ENCODE measurements at places on chromosomes 12 and 14.

- DNase-seq: no peak
Measured at GRCh38 chr14:90785471-90785870, 30.8 kb downstream of the TTC7B start.

DNA sequence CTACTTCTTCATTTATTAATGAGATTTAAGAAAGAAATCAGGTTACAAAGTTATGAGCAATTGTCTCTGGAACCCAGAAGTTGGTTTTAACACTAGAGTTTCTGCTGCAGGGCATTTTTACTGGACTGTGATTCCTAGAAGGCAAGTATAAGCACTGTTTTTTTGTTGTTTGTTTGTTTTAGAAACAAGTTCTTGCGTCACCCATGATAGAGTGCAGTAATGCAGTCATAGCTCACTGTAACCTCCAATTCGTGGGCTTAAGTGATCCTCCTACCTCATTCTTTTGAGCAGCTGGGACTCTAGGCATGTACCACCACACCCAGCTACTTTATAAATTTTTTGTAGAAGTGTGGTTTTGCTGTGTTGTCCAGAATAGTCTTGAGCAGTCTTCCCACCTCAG is 25.6 kb downstream of the RAP1B start:
- DNase-seq: no peak

DNA sequence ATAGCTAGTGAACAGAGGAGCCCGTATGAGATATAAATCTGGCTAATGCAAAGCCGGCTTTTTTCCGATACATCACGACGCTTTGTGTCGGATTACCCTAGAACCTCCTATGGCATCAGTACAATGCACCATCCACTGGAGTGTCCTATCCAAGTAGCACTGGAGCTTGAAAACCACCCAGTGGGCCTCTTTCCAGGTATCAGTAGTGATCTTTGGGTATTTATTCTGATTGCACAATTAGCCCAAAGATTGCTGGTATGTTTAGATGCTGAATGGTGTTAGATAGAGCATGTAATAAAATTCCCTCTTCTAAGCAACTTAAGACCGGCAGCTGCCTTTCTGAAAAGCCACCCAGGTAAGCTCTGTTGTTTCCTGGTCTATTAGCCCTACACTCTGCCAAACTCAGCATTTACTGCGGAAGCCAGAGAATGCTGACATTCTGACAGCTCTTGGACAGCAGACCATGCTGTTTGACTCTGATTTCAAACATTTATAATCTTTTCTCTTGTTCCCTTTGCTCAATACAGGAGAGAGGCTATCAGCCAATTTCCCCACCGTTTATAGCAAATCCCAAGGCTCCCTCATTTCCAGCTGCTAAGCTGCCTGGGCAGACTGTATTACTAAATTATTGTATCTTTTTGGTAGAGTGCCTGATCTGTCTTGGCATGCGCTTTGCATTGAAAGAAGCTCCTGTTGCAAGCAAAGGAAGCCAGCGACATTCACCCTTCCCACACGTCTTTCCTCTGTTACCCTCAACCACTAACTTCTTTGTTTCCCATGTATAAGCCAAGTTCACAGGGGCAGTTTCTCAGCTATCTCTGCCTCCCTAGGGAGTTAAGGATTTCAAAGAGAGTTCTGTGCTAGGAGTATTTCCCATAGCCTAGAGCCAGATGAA is 388.3 kb upstream of the GARIN6 start:
- DNase-seq: no peak

DNA sequence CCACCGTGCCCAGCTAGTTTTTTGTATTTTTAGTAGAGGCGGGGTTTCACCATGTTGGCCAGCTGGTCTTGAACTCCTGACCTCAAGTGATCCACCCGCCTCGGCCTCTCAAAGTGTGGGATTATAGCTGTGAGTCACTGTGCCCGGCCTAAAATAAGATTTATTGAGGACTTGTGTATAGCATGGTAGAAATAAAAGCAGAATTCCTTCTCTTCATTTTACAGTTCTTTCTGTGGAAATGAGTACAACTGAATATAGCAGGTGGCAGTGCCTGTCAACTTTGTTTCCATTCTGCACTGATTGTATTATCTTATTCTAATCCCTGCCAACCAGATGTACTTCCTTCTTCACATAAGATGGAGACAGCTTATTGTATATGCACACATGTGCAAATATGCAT is 41.0 kb downstream of the DIP2B start:
- DNase-seq: no peak

DNA sequence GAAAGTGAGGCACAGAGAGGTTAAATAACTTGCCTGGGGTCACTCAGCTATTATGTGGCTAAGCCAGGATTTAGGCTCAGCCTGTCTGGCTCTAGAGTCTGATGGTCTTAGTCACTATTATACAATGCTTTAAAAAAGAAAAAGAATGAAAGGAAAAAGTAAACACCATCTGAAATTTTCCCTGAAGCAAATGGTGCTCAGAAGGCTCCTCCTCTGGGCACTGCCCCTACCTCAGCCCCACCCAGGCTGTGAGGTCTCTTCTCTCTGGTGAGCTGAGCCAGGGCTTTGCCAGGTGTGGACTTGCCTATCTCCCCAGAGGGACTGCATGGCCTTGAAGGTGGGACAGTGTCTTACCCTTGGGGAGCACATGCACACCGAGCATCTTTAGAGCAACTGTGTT is 117.5 kb upstream of the DYRK2 start:
- no peak for DNase-seq

- no peak for DNase-seq
Measured at GRCh38 chr12:44174053-44174452, 338.2 kb downstream of the TMEM117 start.

- DNase-seq: no peak
Measured at GRCh38 chr12:83320350-83320749, 633.6 kb downstream of the TMTC2 start.

GRCh38 chr12:53973236-53974042 is 513 bp downstream of the HOXC11 start:
- DNase-seq: no peak

DNA sequence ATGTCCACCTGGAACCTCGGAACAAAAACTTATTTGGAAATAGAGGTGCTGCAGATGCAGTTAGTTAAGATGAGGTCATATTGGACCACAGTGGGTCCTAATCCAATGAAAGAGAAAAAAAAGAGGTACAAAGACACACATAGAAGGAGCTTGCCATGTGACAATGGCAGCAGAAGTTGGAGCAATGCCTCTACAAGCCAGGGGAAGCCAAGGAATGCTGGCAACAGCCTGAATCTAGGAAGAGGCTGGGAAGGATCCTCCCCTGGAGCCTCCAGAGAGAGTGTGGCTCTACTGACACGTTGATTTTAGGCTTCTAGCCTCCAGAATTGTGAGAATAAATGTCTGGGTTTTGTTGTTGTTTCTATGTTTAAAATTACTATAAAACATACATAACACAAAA is 521.8 kb upstream of the CCDC196 start:
- DNase-seq: no peak

DNA sequence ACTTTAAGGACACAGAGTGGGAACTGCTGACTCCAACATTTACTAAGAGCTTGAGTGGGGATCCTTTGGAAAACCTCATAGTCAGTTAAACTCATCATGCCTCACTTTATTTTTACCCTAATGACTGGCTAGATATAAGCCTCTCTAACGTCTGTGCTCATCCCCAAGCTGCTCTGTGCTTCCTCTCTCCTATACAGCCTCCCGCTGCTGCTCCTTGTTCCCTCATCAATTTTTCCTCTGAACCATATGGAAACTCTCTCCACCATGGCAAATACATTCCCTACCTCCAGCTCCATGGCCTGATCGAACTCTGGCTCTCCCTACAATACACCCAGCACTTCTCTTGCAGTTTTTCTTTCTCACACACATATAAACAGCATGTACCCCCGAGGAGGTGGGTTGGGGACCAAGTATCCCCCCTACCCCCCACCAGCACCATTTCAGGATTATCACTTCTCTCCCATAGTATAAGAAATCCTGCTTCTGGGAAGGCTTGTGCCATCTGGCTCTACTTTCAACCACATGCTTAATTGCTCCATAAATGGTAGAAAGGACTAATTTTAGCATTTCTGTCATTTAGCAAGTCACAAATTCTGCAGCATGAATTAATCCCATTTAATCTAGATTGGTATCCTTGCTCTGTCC is 39.2 kb upstream of the DYRK2 start:
- no peak for DNase-seq

- no peak for DNase-seq
Measured at GRCh38 chr12:24473097-24473496, 475.8 kb downstream of the BCAT1 start.

DNA sequence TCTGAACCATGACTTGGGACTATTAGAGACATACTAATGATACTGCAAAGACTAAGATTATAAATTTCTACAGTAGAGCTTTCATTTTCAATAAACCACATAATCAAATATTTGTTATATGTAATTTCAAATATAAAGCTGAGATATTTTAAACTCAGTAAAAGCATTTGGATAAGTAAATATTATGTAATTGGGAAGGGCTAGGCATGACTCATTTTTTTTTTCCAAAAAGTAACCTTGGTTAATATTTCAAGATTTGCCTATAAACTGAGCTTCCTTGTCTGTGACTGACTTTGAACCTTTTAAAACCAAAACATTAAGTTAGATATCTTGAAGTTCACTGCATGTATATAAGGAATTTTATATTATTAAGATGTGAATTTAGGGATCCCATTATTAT is 332.5 kb downstream of the CEP128 start:
- DNase-seq: no peak

- DNase-seq: no peak
Measured at GRCh38 chr14:63766611-63767010, 38.7 kb upstream of the SGPP1 start.

- no peak for DNase-seq
Measured at GRCh38 chr12:68912916-68913315, 20.1 kb downstream of the CPM start.

DNA sequence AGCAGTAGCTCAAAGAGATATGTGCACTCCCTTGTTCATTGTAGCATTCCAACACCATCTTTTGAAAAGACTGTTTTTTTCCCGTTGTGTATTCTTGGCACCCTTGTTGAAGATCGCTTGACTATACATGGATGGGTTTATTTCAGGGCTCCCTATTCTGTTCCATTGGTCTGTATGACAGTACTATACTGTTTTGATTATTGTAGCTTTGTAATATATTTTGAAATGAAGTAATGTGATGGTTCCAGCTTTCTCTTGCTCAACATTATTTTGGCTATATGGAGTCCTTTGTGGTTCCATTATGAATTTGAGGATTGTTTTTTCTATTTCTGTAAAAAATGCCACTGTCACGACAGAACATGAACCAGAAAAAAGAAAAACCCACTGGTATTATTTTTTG is 25.7 kb downstream of the BRMS1L start:
- no peak for DNase-seq

DNA sequence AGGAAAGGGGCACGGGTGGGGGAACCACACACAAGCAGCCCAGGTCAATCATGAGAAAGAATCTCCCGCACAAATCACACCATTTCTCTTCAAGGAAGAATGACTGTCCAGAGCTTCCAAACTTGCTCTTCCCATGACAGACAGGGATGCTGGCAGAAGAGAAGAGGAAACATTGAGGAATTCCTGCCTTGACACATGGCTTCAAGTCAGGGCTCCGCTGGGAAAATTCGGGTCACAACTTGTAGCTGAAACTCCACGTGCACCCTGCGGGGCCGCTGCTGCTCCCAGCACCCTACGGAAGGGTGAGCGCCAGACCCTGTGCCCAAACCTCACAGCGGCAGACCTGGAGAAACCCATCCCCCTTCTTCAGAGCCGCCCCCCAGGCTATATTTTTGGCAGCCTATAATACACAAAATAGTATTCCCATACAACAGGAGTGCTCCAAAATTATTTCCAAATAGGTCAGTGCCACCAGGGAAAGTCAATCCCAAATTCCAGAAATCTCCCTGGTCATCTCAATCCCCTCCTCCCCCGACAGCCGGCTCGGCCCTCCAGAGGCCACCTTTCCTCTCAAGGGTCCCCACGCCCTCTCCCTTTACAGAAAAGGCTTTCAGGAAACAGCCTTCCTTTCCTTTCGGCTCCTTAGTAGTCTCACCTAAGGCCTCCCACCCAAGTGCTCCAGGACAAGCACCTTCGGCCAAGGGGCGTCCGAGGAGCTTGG is 1.3 kb downstream of the TMEM132D start:
- DNase-seq: no peak

DNA sequence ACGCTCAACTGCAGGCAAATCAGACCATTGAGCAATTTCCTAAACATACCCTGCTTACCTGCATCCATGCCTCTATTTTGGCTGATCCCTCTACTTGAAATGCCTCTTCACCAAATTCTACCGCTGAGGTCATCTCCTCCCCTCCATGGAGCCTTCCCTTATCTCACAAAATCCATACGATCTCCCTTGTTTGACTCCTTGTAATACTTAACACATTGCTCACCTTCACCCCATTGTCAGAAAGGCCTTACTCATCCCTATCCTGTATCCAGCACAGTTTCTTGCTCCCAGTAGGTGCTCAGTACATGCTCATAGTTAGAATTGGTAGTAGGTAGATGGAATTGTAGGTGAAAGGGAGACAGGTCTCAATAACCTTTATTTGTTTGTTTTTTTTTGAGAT is 5.4 kb downstream of the DDN start:
- no peak for DNase-seq

- no peak for DNase-seq
Measured at GRCh38 chr14:77372304-77372841, 4.5 kb downstream of the TMED8 start.

DNA sequence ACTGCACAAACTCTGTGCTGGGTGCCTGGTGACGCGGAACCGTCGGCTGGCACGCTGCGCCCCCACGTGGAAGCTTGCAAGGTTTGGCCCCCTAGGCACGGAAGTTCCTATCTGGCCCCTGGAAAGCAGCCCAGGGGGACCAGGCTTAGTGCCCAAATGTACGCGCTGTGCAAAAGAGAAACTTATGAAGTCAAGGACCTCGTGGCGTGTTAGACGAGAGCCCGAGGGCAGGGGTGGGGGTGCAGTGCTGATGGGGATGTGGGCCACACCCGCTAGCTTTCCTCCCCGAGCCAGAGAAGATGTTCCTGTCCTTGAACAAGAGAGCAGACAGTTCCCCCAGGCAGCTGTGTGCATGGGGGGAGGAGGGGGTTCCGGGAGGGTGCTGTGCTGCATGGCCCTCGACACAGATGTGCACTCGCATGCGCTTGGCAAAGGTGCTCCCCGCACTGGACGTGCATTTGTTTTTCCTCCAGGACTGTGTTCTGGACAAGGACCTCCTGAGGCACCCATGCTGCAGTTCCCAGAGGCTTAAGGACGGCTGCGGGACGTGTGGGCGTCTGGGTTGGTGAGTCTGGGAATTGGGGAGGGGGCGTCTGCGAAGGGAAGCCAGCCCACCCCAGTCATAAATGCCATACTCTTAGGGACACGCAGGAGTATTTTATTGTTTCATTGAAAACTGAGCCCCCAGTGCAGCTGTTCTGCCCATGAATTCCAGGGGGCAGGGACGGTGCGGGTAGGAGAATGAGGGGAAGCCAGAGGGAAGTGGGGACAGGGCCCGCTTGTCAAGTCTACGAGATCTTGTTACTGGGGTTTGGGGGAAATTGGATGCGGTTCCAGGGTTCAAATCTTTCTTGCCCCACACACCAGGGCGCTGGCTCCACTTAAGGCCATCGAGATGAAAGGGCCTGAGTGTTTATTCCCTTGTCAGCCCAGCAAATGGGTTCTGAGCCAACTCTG is 80.0 kb downstream of the NTF3 start:
- DNase-seq: no peak
